ENCODE measurements at places on chromosomes 5 and 9.
A peak's percentile ranks its signal among the peaks of the same experiment; 100 is the strongest.

DNA sequence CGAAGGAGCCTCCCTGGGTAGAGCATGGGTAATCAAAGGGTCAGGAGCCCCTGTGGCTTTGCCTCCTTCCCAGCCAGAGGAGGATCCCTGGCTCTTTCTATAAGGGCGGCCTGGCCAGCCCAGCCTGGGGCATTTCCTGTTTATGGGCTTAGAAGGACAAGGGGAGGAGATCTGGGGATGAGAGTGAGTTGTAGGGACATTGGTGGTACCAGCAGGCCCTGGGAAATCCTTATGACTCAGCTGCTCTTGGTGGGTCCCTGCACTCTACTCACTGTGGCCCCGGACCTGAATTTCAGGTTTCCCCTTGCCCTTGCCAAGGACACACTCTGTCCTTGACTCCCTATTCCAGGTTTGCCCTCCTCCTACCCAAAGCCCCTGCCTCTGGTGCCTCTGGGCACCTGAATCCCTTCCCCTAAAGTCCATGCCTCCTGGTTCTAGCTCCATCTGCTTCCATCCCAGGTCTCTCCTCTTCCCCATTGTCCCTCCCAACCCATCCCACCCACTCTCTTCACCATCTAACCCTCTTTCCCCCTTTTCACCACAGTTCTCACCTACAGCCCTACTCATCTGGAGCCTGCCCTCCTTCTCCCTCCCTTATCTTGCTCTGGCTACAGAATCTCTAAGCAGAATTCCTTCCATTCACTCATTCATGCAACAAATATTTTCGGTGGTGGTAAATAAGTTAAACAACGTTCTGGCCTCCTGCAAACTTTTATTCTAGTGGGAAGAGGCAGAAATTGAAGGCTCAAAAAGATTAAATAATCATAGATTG is 34.9 kb downstream of the PCDH1 start:
- no peak for DNase-seq

DNA sequence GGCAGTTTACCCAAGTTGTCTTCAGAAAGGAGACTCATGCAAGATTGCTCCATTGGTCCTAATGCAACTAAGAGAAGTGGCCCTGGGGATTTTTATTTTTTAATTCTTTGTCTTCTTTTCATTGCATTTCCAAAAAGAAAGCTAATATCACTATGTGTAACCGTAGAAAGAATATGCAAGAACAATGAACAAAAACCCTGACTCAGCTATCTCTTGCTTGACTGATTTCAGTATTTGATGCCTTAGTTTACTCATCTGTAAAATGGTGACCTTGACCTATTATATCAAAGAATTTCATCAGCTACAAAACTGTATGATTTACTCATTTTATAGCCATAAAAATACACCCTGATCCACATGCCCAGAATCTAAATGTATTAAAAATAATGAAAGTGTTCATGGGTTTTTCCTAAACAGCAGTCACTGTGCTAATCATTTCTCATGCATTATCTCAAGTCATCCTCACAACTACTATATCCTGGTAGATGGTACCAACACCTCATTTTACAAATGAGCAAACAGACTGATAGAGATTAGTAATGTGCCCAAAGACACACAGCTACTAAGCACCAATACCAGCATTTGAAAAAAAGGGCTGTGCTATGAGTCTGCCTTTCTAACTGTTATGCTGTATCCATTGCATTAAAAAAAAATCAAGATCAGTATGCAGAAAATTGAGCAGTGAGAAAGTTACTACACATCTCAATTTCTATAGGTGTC is 185.7 kb downstream of the MLLT3 start:
- DNase-seq: no peak

GRCh38 chr9:91138760-91139159 is 223.0 kb downstream of the AUH start:
- DNase-seq: no peak

DNA sequence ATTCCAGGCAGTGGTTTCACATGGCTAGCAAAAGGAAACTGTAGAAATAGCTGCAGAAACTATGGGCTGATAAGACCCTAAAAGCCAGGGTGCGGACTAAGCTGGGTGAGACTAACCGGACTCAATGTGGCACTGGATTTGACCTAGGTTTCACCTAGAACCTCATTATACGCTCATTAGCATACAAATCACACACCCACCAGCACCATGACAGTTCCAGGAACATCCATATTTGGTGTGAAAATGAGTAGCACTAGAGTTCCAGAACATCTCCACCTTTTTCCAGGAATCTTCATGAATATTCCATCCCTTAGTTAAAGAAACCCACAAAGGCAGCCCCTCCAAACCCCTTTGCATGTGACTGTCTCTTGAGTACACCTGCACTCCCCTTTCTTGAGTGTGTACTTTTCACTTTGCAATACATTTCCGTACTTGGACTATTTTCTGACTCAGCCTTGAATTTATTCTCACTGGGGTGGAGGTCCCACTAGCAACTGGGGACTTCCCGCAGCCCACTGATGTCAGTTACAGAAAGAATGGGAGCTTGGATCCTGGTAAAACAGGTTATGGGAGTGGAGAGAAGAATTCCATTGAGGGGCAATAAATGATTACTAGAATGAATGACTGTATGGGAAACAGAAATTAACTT is 58.0 kb upstream of the SPATA31C2 start:
- no peak for DNase-seq

- no peak for DNase-seq
Measured at GRCh38 chr9:112786829-112787520, 36.4 kb downstream of the SNX30 start.

GRCh38 chr5:173443971-173444370 is 115.8 kb upstream of the STC2 start:
- no peak for DNase-seq

DNA sequence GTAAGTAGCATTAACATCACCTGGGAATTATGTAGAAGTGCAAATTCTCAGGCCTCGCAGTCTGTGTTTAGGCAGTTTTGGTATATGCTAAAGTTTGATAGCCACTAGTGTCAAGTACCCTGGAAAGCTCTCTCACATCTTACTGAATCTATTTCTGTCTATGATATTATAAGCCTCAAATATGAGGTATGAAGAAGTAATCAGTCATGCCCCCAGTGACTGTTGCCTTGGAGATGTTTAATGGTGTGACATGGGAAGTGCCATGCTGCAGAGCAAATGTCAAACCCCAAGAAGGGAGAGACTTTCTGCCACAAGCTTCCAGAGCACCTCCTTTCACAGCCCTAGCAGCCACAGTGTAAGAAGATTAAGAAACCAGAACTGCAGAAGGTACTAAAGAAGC is 9.8 kb upstream of the PDE8B start:
- DNase-seq: no peak

GRCh38 chr9:134585746-134586706 is 55.6 kb upstream of the COL5A1 start:
- no peak for DNase-seq

GRCh38 chr9:114291064-114291474 is 31.8 kb upstream of the ORM1 start:
- peak; percentile 39 for DNase-seq

DNA sequence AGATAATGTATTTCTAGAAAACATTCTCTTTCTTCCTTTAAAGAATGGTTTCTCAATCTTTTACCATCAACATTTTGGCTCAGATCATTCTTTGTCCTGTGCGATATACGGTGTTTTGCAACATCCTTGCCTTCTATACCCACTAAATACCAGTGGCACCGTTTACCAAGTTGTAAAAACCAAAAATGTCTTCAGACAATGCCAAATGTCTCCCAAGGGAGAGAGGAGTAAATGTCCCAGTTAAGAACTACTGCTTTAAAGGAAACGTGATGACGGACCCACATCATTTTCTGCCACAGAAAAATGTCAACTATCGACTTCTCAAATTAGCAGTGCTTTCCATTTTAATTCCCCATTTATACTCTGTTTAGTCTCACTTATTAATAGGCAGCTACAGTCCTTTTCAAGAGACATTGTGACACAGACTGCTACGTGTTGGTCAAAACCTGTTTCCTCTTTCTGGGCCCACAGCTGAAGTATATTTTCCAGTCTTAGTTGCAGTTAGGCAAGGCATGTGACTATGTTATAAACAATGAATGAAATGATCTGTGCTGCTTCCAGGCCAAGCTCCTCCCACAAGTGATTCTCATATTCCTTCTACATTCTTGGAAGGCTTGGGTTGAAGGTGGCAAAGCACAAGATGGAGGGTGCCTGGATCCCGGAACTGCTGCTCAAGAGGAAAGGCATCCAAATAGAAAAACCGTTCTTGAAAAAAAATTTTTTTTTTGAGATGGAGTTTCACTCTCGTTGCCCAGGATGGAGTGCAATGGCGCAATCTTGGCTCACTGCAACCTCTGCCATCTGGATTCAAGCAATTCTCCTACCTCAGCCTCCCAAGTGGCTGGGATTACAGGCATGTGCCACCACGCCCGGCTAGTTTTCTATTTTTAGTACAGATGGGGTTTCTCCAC is 8.8 kb downstream of the PRXL2C start:
- DNase-seq: no peak

DNA sequence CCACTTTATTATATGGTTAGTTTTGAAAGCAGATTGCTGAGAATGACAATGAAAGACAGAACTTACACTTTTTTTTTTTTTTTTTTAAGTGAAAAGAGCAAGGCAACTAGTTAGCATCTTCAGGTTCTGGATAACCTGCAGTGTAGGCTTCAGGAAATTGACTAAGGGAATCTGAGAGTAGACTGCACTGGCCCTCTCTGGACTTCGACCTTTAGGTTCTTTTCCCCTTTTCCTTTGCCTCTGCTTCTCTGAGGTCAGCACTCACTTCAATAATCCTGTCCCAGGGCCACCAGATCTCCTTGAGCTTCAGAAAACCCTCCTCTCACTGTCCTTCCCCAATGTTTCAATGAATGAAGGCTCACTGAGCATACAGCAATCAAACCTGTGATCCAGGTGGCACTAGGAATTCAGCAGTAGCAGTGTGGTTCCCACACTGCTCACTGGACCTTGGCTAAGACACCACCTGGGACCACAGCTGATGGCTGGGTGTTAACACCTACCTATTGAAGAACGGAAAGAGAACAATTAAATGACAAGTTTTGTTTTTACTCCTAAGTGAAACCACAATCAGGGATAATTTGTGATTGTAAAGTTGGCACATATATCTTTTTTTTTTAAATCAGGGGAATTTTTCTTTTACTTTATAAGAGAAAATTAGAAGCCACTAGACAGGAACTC is 85.8 kb upstream of the IL6ST start:
- DNase-seq: no peak

GRCh38 chr9:34994260-34994899 is 4.8 kb downstream of the DNAJB5 start:
- DNase-seq: no peak

GRCh38 chr9:33233626-33234342 is 6.2 kb upstream of the SPINK4 start:
- no peak for DNase-seq

- no peak for DNase-seq
Measured at GRCh38 chr5:53779541-53779981, 219.1 kb downstream of the NDUFS4 start.

DNA sequence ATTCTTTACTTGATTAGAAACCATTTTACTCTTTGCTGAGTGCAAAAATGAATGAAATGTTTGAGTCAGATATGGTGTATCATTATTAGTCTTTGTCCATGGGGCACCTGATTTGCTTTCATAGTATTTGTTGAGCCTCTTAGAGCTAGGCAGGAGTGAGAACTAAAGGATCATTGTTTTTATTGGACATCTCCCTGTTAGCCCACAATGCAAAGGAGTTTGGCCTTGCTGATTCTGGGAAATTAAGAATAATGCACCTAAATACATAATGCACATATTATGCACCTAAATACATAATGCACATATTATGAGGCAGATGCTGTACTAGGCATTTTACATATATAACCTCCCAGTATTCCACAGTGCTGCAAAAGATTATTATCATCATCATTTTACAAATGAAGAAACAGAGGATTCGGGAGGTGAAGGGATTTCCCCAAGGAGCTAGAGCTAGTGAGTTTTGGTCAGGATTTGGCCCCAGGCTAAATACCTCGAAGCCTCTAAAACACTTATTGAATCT is 113.0 kb upstream of the LIFR start:
- DNase-seq: no peak

DNA sequence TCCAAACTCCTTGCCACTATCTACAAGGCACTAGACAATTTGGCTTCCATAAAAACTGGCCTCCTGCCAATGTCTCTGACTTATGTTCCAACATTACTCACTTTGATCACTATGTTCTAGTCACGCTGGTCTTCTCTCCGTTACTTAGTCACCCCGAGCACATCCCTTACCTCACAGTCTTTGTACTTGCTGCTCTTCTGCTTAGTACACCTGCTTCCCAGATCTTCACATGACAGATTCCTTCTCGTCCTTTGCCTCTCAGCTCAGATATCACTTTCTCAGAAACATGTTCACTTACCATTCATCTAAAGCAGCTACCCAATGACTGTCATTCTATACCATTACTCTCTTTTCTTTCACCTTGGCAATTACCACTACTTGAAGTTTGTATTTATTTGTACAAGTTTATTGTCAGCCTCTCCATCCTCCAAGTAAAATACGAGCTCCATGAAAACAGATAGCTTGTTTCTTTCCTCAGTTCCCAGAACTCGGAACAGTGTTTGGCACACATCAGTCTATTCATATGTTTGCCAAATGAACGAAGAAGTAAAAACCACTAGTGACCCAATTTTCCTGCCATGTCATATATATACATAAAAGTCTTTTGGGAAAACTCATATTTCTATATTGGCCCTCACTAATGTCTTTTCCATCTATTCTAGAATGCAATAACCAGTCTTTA is 5.9 kb upstream of the SLC22A5 start:
- DNase-seq: no peak

- no peak for DNase-seq
Measured at GRCh38 chr9:135692410-135692809, 6.9 kb downstream of the SOHLH1 start.

GRCh38 chr5:120228262-120229031 is 235.7 kb upstream of the PRR16 start:
- DNase-seq: no peak

- no peak for DNase-seq
Measured at GRCh38 chr5:140570058-140570457, 5.4 kb downstream of the SLC35A4 start.

DNA sequence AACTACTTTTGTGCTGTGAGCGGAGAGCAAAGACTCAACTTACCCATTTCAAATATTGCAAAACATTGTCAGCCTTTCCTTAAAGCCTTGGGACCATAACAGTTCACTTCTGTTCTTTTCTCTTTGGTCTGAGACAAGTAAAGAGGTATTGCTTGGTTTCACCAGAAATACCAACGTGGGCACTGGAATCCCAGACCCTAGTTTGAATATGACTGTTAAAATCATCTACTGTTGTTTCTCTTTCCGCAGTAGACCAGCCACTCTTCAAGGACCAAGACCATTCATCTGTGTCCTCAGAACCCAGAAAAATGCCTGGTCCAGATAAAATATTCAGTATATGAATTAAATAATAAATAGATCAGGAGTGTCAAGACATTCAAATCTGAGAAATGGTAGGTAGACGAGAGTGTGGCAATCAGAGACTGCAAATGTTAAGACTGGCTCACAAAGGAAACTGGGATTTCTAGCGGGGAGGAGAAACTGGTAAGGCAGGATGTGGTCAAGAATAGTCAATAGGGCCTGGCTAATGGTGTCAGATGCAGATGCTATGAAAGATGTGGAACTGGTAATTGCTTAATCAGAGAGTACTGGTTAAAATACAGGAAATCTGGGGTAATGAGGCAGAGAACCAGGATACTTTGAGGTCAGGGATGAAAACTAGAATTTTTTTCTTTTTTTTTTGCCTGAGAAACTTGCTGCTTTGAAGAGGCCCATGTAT is 82.1 kb upstream of the IL33 start:
- DNase-seq: no peak

All from stimulated activated CD4-positive, alpha-beta T cell treated with anti-CD3 and anti-CD28 coated beads, Interleukin-2, amount 100 ng/mL, for 4 hours (primary cell).